H1 (cell line): ENCODE measurements at places on chromosomes 2 and 18. TPM values are rescaled to one million over a fixed set of nuclear protein-coding genes. Genes with fewer than 3 reads are reported as not detected.

Gene VAMP5
- total RNA-seq = 4.7 and 5.2 TPM in 2 replicates

DNA sequence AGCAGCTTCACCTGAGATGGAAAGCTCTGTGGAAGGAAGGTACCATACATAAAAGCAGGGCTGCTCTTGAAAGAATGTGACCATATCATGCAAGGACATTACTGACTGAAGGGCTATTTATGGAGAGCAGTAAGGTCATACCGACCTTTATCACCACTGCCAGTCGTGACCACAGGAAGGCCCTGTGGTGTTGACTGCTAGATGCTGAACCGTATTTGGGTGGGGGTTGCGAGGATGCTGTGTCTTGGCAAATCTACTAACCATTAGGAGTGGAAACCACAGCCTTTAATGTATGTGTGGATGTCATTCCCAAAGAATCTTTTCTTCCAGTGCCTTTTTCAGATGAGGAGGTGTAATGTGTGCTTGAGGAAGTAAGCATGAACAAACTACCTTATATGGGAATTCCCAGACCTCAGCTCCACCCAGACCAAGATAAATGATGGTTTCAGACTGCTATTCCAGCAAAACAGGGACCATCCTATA is 60.8 kb downstream of the LIMS1 start:
- no peak for DNase-seq

Gene IL36G
- total RNA-seq = not detected in 2 replicates

DNA sequence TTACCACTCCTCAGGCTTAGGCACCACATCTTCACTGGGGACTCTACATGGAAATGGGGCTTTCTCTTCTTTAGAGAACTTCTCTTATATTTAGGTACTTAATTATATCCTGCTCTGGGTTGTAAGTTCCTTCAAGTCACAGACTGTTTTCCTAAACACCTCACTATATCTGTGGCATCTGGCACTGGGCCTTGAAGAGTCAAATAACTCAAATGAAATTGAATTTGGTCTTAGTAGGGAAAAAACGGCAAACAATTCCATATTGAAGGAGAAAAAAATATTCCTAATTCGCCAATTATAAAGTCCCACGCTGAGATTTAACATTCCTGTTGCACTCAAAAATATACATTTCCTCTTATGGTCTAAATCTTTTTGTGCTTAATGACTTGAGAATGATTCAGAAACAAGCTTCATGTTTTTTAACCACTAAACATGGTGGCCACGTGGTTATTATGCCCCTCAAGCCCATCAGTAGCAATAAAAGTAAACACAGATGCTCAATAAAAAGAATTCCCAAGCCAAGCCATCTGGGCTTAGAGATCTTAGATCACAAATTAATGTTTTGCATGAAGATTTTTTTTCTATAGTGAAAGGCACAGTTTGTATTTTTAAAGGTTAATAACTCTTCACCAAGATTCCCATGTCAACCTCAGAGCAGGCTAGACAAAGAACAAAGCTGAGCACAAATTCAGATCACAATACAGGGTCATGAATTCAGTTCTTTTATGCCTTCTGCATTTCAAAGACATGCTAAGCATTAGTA is 105.5 kb upstream of the SYT4 start:
- no peak for DNase-seq

DNA sequence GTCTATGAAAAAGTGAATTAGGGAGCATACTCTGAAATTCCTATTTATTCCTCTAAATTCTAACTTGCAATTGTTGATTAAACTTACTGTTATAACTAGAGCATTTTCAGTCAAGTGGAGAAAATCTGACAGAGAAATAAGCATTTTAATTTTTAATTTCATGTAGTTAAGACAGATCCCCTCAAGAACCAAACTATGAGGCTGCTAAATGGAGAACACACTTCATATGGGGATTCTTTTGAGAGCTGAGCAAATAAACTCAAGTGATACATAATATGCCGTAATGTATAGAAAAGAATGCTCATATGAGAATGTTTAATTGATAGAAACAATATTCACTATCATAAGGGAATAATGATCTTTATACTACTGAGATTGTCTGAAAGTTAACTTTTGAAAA is 340.8 kb downstream of the ERBB4 start:
- DNase-seq = no peak

DNA sequence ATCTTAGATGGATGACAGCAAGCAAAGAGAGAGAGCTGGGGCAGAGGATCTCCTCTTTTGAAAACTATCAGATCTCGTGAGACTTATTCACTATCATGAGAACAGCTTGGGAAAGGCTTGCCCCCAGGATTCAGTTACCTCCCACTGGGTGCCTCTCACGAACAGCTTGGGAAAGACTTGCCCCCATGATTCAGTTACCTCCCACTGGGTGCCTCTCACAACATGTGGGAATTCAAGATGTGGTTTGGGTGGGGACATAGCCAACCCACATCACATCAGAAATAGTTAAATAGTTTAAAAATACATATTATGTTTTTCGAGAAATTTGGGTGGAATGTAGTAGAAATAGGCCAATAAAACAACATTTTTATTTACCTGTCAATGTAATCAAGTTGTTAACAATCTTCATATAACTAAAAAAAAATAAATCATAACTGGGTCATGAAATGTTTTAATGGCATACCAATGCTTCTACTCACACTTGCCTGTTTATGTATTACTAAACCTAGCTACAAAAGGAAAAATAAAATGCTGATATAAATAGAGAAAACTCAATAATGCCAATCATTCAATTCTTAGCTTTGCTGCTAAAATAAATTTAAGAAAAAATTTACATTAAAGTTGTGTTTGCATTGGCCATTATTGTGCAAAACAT is 608.9 kb downstream of the SUCLG1 start:
- DNase-seq = no peak

DNA sequence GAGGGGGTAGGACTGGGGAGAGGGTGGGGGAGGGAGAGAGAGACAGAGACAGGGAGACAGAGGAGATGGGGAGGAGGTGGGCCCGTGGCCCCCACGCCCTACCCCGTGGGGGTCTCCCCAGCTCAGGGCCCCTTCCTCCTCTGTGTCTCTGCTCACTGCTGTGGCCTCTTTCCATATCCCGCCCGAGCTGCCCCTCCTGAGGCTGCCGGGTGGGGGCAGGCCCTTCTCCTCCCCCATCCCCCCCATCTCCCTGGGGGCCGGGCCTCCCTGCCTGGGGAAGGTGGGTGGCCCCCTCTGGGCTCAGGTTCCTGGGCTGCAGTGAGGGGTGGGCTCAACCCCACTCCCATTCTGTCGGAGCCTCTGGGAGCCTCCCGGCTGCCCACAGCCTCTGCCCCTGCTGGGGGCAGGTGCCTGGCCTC is 332 bp upstream of the PDCD1 start:
- no peak for DNase-seq

DNA sequence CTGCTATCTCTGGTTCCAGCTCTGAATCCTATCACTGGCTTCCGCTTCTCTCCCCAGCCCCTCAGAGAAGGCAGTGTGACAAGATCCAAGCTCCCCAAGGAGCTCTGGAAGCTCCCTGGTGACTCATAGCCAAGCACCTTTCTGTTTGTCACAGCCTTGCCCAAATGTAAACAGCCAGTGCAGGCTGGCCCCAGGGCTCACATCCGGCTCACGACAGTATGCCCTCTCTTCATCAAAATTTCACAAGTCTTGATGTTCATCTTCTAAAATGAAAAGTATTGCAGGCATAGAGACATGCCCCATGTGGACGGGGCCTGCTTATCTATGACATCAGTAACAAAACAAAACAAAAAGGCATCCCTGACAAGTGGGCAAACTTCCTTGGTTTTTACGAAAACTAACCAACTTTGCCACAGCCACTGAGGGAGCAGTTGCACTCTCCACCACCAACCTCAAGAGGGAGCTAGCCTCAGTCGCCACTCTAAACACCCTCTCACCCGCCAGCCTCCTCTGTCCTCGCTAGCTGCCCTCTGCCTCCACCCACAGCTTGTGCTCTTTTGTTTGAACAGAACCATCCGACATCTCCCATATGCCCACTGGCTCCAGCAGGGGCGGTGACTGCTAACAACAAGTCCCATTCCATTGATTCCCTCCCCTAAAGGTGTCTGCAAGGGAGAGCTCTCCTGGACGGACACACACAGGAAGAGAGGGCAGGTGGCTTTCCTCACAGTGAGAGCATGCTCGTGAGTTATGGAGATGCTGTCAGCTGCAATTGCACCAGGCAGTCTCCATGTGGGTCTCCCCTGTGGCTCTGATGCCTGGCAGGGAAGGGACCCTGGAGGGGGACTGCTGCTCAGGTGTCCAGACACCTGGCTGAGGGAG is 71.0 kb upstream of the DAPL1 start:
- DNase-seq = peak; percentile 75

Gene SLC4A3
- total RNA-seq = 6.5 and 7.4 TPM in 2 replicates

- DNase-seq = no peak
Measured at GRCh38 chr2:224927646-224928173, 114.6 kb downstream of the DOCK10 start.

DNA sequence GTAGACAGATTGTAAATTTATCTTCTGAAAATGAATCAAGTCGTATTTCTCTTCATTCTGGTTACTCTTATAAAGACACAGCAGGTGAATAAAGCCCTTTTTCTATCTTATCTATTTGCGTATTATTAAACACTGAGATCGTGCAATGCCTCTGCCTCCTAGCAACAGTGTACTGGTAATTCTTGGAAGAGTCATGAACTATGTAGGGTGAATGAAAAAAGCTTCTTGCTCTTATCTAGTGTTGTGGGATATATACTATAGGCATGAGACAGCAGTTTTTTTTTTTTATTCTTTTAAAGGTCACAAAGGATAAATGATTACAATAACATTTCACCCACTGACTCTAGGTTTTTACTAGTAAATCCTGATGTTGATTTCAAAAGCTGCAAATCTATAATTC is 324.2 kb downstream of the PDE11A start:
- DNase-seq = no peak

Gene UGT1A3
- not detected in 2 replicates for total RNA-seq

Gene NCOA1
- total RNA-seq = 16.6 and 17.9 TPM in 2 replicates

Gene CELF4
- total RNA-seq = 3.3 and 3.4 TPM in 2 replicates

GRCh38 chr2:168355121-168355520 is 101.0 kb upstream of the CERS6 start:
- no peak for DNase-seq

DNA sequence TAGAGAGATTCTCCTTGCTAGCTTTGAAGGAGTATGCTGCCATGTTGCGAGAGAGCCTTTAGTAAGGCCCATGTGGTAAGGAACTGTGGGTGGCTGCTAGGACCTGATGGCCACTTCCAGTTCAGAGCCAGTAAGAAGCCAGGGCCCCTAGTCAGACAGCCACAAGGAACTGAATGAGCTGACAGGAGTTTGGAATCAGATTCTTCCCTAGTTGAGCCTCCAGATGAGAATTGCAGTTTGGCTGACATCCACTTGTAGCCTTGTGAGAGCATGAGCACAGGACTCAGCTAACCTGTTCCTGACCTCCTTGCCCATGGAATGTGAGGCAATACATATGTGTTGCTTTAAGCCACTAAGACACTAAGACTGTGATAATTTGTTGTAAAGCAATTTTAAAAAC is 1.2 kb upstream of the WDR7 start:
- no peak for DNase-seq
